ENCODE measurements at places on chromosomes 6 and 20. TPM values are rescaled to one million over a fixed set of nuclear protein-coding genes. Genes with fewer than 3 reads are reported as not detected.
A peak's percentile ranks its signal among the peaks of the same experiment; 100 is the strongest.

GRCh38 chr20:62621251-62622110 is 20.8 kb upstream of the SLCO4A1 start:
- no peak overlapping the region for H3K27ac ChIP-seq
- no peak overlapping the region for H3K4me3 ChIP-seq
- peaks cover 34% of the 10 kb centered on the region for H3K4me1 ChIP-seq
- no peaks in the 10 kb centered on the region for H3K36me3 ChIP-seq

- no peaks in the 10 kb centered on the region for H3K27me3 ChIP-seq
- DNase-seq = no peak
- H3K36me3 ChIP-seq = no peaks in the 10 kb centered on the region
- H3K4me1 ChIP-seq = no peaks in the 10 kb centered on the region
Observed at GRCh38 chr6:128144320-128144719, 243.5 kb upstream of the THEMIS start.

- no peak overlapping the region for H3K27ac ChIP-seq
- H3K36me3 ChIP-seq = no peaks in the 10 kb centered on the region
- no peak for DNase-seq
- H3K4me1 ChIP-seq = peaks cover 34% of the 10 kb centered on the region
- no peak overlapping the region for H3K4me3 ChIP-seq
- no peaks in the 10 kb centered on the region for H3K27me3 ChIP-seq
Observed at GRCh38 chr6:52553719-52554118, 23.1 kb downstream of the TRAM2 start.

DNA sequence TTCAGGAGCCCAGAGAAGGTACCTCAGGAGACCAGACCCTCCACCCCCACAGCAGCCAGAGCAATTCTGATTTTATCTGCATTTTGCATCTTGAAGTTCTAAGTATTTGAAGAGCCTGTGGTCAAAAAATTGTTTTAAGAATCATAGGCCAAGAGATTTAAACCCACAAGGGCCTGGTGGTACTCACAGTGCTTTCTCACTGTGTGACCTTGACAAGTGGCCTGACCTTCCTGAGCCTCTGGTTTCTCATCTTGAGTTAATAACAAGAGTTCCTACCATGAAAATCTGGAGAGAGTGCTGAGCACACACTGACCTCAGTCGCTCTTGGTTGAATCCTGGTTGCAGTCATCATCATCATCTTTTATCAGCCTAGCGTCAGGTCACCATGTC is 45.4 kb upstream of the ID1 start:
- H3K27ac ChIP-seq = no peak overlapping the region
- H3K4me3 ChIP-seq = no peak overlapping the region
- H3K27me3 ChIP-seq = no peaks in the 10 kb centered on the region

DNA sequence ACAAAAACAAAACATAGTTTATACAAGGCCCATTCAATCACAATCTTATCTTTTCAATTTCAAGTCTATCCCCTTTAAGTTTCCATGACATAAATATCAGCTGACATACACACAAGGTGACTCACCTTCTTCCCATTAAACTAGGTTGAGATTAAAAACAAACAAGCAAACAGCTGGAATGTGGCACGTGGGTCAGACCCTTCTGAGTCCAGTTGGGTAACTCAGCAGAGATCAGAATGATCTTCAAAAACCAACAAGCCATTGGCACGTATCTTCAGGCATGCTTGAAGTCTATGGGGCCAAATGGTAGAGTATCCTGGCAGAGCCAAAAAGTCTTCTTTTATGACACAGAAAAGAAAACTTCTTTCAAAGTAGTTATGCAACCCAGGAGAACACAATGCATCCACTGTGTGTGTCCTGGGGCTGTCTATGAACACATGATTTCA is 603.5 kb upstream of the CITED2 start:
- no peak overlapping the region for H3K4me3 ChIP-seq
- H3K36me3 ChIP-seq = no peaks in the 10 kb centered on the region
- no peaks in the 10 kb centered on the region for H3K27me3 ChIP-seq
- H3K27ac ChIP-seq = peak overlapping the region; percentile 36
- H3K4me1 ChIP-seq = no peaks in the 10 kb centered on the region
- no peak for DNase-seq

- no peaks in the 10 kb centered on the region for H3K27me3 ChIP-seq
- peaks cover 17% of the 10 kb centered on the region for H3K4me1 ChIP-seq
- DNase-seq = no peak
Observed at GRCh38 chr6:37103169-37104039, 66.5 kb upstream of the PIM1 start.

GRCh38 chr6:127160484-127160883 is 42.0 kb downstream of the RSPO3 start:
- H3K4me1 ChIP-seq = no peaks in the 10 kb centered on the region
- no peak overlapping the region for H3K27ac ChIP-seq
- no peak overlapping the region for H3K4me3 ChIP-seq

DNA sequence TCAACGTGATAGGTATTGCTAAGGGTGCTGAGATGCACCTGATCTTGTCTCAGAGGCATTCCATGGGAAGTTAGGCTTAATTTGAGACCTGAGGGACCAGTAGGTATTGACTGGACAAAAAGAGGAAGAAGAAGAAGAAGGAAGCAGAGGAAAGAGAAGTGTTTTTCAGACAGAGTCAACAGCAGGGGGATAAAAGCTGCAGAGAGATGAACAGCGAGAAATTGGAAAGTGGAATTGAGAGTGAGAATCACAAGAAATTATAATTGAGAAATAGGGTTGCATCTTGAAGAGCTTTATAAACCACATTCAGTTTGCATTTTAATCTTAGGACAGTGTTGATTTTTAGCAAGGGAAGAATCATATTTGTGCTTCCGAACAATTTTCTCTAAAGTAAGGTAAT is 254.0 kb downstream of the CD83 start:
- DNase-seq = no peak
- no peaks in the 10 kb centered on the region for H3K36me3 ChIP-seq
- no peaks in the 10 kb centered on the region for H3K4me1 ChIP-seq
- H3K4me3 ChIP-seq = no peak overlapping the region

GRCh38 chr6:24581084-24581669 is 64.8 kb downstream of the KIAA0319 start:
- no peaks in the 10 kb centered on the region for H3K27me3 ChIP-seq
- no peak overlapping the region for H3K27ac ChIP-seq
- H3K4me3 ChIP-seq = no peak overlapping the region

The ASIP gene
- total RNA-seq = not detected

The TCP11 gene
- 193 TPM for total RNA-seq

The PYGB gene
- total RNA-seq = 91.5 TPM

The OSER1 gene
- 79.0 TPM for total RNA-seq
